Regular cardiac myocyte (primary cell): ENCODE measurements at places on chromosomes 1 and 21. TPM values are rescaled to one million over a fixed set of nuclear protein-coding genes. Genes with fewer than 3 reads are reported as not detected.

Gene FMOD
- total RNA-seq, result 1.2 and 6.5 TPM in 2 replicates

Gene PADI3
- not detected in 2 replicates for total RNA-seq

Gene FOXD3
- not detected in 2 replicates for total RNA-seq

Gene NR1I3
- total RNA-seq, result not detected in 2 replicates

Gene SYCP1
- not detected in 2 replicates for total RNA-seq

Gene ANKRD45
- 0.28 and 0.38 TPM in 2 replicates for total RNA-seq

Gene GJA9
- total RNA-seq, result not detected in 2 replicates

Gene PTGS2
- 38.2 and 47.4 TPM in 2 replicates for total RNA-seq

Gene WDR3
- 17.8 and 31.2 TPM in 2 replicates for total RNA-seq

Gene CLCNKB
- under 0.01 TPM in 1 of 2 replicates, not detected in the other for total RNA-seq

Gene CENPF
- total RNA-seq, result 10.1 and 64.8 TPM in 2 replicates

Gene TSSK3
- total RNA-seq, result 0.56 TPM in 1 of 2 replicates, not detected in the other

Gene SPATA1
- total RNA-seq, result under 0.01 and 0.96 TPM in 2 replicates

Gene OR2L2
- total RNA-seq, result not detected in 2 replicates

Gene MAN1C1
- total RNA-seq, result 0.38 and 6.5 TPM in 2 replicates

Gene FAM43B
- total RNA-seq, result 0.28 TPM in 1 of 2 replicates, not detected in the other

Gene PRPF38A
- 9.9 and 15.0 TPM in 2 replicates for total RNA-seq

Gene SLC1A7
- 0.58 and 1.1 TPM in 2 replicates for total RNA-seq

Gene S100A8
- total RNA-seq, result not detected in 2 replicates

Gene ATP5PO
- 162 and 209 TPM in 2 replicates for total RNA-seq

Gene ADORA1
- 0.38 and 2.0 TPM in 2 replicates for total RNA-seq
